AG04449 (cell line): ENCODE measurements at places on chromosomes 11 and 22.

DNA sequence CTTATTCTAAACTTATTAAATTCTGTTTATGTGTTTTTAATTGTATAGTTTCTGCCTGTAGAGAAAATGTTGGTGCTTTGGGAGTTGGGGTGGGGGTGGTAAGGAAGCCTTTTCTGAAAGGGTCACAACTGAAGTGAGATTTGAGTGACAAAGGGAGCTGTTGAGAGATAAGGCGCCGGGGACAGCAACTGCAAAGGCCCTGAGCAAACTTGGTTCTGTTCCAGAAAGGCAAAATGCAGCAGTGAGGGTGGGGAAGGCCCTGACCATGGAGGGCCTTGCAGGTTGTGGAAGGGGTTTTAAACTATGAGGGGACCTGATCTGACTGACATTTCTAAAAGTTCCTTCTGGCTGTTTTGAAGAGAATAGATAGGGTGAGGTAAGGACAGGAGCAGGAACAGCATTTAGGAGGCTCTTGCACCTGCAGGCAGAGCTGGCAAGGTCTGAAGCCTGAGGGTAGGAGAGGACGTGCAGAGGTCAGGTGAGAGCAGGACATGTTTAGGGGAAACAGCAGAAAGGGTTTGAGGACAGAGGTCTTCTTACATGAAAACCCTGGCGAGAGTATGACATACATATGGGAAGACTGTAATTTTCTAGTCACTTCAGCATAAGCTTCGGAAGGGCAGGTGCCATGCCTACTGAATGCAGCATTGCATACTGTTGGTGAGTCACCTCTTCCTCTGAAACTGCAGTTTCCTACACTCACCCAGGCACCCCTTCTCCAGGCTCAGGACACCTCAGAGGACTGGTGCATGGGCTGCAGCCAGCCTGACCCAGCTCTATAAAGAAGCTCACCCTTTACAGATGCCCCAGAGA is 190.7 kb downstream of the SNX19 start:
- DNase-seq = no peak

- DNase-seq = no peak
Measured at GRCh38 chr11:11461473-11461872, 108.4 kb upstream of the CSNK2A3 start.

GRCh38 chr22:48837341-48837935 is 990.2 kb downstream of the BRD1 start:
- no peak for DNase-seq

DNA sequence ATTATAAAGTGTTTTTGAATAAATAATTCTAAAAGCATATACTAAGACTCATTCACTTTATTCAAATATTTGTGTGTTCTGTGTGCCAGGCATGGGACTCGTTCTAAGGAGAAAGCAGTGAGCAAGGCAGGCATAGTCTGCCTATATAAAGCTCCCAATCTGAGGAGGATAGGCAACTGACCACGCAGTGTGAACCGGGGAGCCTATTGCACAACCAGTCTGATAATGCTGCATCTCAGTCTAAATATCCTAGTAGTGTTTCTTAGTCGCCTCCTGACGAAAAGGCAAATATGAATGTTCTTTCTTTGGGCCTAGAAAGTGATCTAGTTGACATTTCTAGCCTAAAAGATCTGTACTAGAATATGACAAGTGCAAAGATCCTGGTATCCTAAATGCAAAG is 98.3 kb downstream of the C11orf65 start:
- no peak for DNase-seq

- DNase-seq = no peak
Measured at GRCh38 chr11:68212421-68213134, 518 bp downstream of the KMT5B start.

- DNase-seq = no peak
Measured at GRCh38 chr11:123683428-123684170, 29.2 kb upstream of the SCN3B start.

DNA sequence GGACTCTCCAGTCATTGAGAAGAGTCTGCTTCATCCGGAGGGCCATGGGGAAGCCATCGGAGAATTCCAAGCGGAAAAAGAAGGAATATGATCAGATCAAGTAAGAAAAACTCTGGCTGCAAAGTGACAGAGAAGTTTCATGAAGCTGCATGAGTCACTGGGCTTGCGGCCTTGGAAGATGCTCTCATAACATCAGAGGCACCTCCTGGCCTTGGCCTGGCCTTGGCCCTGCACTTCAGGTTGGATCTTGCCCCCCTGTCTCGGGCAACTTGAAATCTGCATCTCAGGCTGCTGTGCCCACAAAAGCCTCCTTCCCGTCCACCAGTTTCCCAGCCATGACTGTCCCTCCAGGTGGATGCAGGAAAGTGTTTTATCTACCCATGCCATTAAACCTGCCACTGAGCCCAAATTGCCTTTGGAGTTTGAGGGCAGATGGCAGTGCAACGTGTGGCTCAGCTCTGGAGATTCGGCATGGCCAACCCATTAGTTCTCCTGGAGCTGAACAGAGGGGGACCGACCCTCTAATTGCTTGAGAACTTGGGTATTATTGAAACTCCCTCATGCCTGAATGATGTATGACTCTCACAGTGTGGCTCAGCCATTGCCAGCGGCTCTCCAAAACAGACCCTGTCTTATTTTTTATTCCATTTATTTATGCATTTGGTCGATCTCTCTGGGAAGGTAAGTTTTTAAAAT is 66.7 kb downstream of the SEZ6L start:
- DNase-seq = no peak

- DNase-seq = peak; percentile 16
Measured at GRCh38 chr22:20243537-20244249, 24.4 kb downstream of the RTN4R start.

GRCh38 chr22:31445642-31446041 is 44.0 kb downstream of the EIF4ENIF1 start:
- no peak for DNase-seq

DNA sequence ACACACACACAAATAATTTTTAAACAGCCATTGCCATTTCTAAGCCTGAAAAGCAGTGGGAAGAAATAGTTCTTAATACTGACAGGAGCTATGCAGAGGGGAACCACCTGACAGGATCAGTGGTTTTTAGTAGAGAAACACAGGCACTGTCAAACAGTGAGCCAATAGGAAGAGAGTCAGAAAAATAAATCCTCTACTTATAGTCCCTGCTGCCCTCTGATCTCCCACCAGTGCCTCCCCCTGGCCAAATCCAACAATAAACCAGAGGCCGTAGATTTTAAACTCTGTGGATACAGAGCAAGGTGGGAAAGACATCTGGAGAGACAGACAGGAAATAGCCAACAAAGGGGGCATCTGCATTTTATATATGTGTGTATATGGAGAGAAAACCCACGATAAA is 7.9 kb upstream of the OR56B4 start:
- DNase-seq = no peak

- DNase-seq = no peak
Measured at GRCh38 chr11:17786824-17787525, 52.4 kb downstream of the KCNC1 start.

DNA sequence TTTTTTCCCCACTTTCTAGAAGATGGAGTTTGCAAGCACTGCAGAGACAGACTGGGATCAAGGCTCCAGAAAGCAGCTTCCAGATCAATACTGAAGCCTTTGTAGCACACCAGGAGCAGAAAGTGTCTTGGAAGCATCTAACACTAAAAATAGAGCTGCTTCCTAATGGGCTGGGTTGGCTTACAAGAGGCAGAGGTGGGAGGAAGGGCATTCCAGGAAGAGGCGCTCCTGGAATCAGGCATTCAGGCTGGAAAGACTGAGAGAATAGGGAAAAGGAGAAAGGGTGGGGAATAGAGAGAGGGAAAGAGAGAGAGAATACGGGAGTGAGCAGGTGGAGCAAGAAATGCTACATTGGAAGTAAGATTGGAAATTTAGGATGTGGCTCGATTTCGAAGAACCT is 395.9 kb downstream of the OPCML start:
- DNase-seq = no peak

GRCh38 chr11:126939552-126939951 is 61.0 kb downstream of the KIRREL3 start:
- DNase-seq = no peak

- DNase-seq = no peak
Measured at GRCh38 chr11:70819022-70819421, 420.7 kb downstream of the CTTN start.

GRCh38 chr11:129828301-129828836 is 12.7 kb downstream of the TMEM45B start:
- no peak for DNase-seq

GRCh38 chr11:94910779-94911178 is 62.6 kb downstream of the CWC15 start:
- DNase-seq = peak; percentile 84

DNA sequence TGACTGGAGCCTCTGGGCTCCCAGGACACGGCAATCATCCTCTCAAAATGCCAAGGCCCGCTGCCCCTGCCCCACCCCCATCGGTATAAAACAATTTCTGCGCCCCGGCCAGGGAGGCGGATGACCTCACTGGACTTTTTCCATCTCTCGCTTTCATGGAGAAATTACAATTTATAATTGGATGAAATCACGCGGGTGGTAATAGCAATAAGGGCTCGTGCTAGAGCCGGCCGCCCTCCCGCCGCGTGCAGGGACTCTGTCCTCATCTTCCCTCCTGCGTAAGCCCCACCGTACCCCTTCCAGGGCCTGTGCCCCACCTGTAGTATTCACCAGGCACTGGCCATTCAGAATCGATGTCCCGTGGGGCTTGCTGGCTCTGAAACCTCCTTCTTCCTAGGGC is 64.5 kb downstream of the MACROD1 start:
- no peak for DNase-seq

GRCh38 chr11:85896876-85897275 is 41.7 kb downstream of the CCDC83 start:
- DNase-seq = no peak
